ENCODE measurements at places on chromosomes 5 and 9.

GRCh38 chr5:81172710-81173109 is 60.4 kb upstream of the CKMT2 start:
- DNase-seq: no peak

GRCh38 chr5:151464101-151464500 is 16.7 kb downstream of the SLC36A1 start:
- no peak for DNase-seq

GRCh38 chr5:1015507-1015906 is 6.9 kb downstream of the NKD2 start:
- DNase-seq: no peak

- DNase-seq: no peak
Measured at GRCh38 chr5:72238712-72239445, 81.2 kb downstream of the MRPS27 start.

DNA sequence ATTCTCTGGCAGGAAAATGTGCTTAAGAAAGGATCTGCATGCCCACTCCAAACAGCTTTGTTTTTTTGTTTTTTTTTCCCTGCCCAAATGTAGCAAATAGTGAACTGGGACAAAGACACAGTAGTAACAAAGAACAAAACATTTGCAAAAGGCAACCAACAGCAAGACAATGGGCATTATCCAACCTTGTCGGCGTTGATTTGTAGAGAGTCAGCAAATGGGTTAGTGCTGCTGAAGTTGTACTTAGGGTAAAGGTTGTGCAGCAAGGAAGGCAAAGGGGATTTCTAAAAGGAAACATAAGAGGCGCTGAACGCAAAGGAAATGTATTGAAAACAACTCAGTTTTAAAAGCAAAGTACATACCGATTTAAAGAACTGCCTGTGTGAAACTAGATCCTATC is 136.2 kb downstream of the MPDZ start:
- DNase-seq: no peak

- no peak for DNase-seq
Measured at GRCh38 chr5:157538311-157538710, 37.3 kb downstream of the ADAM19 start.

GRCh38 chr5:3354606-3355005 is 241.0 kb upstream of the IRX1 start:
- no peak for DNase-seq

DNA sequence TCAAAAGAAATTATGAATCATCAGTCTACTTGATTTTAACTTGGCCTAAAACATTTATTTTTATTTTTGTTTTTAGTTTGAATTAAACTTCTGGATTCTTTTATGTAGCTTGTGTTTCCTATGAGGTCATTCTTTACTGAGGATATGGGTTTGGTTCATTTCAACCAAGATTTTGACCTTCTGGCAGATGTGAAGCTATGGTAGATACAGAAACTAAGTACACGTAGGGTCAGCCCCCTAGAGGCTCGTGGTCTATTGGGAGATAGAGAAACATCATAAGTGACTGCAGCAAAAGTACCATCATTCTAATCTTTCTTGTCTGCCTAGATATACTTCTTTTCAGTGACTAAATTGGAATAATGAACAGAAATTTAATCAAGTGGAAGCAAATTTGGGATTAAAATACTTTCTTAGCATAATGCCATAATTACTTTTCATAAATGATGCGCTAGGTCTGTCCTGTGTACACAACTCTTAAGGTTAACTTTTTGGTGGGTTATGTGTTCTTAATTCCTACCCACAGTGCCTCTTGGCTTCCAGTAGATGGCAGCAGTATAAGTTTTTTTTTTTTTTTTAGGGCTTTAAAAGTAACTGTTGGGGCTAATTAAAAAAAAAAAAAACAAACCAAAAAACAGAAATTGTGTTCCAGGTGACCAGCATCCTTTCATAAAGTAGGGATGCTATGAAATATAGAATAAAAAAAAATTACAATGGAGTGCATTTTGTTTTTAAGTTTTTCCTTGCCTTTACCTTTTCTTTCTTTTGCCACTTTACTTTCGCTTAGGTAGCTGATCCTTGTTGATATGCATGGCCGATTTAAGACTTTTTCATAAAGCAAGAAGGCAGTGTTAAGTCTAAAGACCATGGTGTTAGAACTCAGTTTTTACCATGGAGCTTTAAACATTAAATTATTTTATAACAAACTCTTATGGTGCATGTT is 49.9 kb downstream of the LRRTM2 start:
- no peak for DNase-seq

GRCh38 chr9:89743573-89744254 is 138.9 kb downstream of the GADD45G start:
- DNase-seq: peak; percentile 36

DNA sequence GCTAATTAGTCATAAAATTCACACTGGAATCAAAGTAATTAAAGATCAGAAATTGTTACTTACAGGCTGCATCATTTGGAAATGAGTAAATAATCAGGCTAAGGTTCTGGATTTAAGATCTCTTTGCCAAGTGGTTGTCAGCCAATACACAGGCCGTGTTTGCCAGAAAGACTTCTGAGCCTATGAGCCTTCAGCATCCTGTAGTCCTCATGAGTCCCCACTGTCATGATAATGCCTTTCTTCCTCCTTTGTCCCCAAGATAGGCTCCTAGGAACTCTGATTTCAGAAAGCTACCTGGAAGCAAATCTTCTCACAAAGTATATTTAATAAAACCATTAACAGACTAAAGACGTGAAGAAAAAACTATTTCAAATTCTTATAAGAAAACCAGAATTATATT is 810.5 kb downstream of the DNAH5 start:
- no peak for DNase-seq

DNA sequence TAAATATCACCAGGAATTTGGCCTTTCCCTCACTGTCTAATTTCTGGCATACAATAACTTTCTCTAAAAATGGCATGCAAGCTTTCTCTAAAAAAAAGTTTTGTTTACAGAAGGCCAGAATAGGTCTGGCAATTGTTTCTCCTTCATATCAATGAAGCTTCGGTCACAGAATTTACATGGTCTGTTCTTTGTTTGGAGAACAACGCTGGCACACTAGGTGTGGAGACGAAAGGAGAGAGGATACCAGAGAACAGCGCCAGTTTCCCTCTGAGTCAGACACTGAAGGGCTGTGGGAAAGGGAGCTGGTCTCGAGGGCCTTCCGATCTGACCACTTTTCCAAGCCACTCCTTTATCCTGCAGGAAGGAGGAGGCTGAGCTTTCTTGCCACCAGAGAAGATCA is 60.1 kb upstream of the ITGA1 start:
- DNase-seq: no peak

DNA sequence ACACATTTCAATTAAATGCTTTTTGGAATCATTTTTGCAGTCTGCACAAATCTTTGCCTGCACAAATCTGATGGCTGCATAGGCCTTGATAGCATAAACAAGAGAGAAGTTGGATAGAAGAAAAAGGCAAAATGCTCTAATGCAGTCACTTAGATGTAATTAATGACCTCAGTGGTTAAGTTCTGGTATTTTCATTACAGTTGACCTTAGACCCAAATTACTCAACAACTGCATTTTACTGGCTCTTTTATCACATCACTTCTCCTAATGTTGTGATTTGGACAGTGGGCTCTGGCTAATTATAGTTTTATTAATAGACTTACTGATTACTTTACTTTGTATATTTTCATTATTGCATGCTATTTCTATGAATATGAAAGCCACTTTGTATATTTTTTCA is 34.3 kb downstream of the NTRK2 start:
- no peak for DNase-seq

DNA sequence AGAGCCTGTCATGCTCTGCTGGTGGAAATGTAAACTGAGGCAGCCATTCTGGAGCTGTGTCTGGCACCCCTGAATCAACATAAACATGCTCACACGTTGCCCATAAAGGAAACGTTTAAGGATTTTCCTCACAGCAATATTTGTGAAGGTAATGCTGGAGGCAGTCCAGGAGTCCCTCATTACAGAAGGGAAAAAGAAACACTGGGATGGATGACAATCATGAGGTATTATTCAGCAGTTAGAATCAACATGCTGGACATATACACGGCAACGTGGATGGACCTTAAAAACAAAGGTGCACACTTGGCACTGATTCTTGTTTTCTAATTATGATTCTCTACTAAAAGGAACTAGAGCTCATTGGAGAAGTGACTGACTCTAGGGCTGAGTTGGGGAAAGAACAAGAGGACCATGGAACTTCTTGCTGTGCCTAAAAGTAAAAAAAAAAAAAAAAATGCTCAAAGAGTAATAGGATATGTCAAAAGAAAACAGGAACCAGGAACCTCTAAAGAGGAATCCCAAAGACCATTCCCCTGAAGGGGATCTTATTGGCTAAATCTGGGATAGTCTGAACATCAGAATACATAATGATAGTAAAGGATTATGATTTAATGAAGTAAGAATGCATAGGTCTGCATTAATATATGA is 18.6 kb downstream of the B4GALT1 start:
- DNase-seq: no peak

DNA sequence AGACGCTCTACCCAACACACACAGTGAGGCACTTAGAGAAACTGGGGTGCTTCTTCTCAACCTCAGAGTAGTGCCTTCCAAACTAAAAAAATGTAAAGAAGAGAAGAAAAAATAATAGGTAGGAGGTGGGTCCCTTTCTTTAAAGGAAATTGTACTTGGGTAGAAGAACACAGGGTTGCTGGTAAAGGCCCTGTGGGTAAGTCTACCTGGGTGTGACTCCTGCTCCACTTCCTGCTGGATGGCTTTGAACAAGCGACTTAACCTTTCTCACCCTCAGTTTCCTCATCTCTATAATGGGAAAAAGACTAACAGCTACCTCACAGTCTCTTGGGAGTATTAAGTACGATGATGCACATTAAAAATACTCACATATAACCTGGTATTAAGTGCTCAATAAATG is 32.1 kb upstream of the GLRA1 start:
- DNase-seq: no peak

DNA sequence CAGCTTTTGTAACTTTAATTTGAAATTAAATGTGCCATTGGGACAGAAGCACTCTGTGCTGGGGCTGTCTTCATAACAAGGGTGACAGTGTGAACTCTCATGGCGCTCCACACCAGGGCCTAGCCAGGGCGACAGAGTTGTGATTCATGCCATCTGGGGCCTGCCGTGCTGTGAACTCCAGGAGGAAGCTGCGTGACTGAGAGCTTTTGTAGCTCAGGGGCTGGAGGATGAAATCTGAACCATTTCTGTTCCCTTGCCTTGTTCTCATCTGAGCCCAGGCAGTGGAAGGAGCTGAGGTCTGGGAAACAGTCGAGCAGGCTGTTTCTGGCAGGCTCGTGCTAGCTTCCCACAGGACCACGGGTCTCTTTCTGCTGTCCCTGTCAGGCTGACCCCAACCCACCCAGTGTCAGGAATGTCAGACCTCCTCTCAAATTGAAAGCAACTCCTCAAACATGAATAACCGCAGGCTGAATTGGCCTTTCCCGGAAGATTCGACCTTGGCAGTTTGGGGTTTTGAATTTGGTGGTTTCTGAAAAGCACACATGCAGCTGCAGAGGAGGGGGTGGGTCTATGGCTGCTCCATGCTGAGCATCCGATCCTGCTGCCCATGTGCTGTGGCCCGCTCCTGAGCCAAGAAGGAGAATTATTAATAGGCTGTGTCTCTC is 69.2 kb upstream of the RPS23 start:
- no peak for DNase-seq

- DNase-seq: no peak
Measured at GRCh38 chr9:74503219-74503618, 6.1 kb downstream of the RORB start.

DNA sequence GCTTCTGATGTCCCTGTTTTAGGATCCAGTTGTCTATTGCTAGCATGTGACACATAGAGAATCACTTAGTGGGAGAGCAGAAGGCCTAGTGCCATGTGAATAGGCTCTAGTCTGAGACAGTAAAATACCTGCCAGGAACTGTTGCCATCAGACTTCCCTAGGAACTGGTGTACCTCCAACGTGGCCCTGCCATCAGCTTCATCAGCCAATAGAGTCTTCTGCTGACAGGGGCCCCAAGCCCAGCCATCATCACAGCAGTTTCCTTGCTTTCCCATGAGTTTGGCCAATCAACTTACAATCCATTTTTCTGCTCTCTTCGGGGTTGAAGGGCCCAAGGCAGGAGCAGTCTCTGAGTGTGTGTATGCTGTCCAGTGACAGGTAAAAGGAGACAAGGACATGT is 128.4 kb upstream of the ADRA1B start:
- DNase-seq: no peak

DNA sequence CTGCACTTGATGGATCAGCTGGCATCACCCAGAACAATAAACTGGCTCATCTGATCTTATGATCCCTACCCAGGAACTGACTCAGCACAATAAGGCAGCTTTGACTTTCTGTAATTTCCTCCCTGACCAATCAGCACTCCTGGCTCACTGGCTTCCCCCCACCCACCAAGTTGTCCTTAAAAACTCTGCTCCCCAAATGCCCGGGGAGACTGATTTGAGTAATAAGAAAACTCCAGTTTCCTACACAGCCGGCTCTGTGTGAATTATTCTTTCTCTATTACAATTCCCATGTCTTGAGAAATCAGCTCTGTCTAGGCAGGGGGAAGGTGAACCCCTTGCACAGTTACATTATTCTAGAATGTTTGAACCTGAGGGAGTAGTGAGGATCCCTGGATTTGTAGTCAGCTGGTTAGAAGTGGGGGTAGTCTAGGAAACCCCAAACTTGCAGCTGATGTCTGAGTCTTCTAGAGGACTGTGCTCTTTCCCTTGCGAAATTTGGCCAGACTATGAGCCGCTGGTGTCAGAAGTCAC is 111.7 kb upstream of the NEK6 start:
- no peak for DNase-seq

DNA sequence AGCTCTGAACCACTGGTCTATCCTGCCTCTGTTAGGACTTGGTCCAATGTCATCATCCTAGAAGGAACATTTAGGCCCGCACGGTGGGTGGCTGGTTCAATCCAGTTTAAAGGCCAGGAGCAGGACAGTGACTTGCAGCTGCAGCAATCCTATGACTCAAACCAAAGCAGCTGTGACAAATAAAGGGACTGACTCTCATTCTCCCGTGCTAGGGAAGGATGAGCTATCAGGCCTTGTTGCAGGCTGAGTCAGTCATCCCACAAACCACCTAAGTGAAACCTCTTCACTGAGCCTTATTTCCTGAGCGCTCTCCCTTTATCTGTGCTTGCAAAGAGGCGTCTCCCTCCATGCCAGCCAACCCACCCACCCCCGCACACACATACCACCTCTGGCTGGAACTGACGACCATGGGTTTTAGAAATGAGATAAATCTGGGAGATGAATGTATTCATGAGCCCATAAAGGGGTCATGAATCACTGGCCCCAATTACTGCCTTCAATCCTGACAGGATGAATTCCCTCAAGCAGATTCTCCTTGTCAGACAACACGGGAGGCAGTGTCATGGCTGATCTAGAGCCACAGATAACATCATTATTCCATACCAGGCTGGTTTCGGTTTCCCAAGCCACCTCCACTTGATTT is 93.4 kb downstream of the KCNIP1 start:
- no peak for DNase-seq

DNA sequence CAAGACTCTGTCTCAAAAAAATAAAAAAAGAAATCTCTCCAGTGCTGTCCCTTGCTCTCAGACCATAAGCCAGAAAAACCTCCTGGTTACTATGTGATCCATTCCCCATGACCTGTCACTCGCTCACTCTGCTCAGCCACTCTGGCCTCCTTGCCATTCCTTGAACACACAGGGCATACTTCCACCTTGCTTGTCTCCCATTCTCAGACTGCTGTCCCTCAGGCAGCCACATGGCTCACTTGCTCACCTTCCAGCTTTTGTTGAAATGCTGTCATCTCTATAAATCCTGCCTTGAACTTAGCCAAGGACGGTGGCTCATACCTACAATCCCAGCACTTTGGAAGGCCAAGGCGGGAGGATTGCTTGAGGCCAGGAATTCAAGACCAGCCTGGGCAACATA is 82.9 kb downstream of the UGCG start:
- no peak for DNase-seq

Measured in activated T-cell treated with anti-CD3 and anti-CD28 coated beads for 1 hour (primary cell).